NCI-H2171 (cell line): ENCODE measurements at places on chromosomes 6 and 20.

- DNase-seq: no peak
These were observed 18.0 kb downstream of the POLH start for GRCh38 chr6:43593938-43594337.

DNA sequence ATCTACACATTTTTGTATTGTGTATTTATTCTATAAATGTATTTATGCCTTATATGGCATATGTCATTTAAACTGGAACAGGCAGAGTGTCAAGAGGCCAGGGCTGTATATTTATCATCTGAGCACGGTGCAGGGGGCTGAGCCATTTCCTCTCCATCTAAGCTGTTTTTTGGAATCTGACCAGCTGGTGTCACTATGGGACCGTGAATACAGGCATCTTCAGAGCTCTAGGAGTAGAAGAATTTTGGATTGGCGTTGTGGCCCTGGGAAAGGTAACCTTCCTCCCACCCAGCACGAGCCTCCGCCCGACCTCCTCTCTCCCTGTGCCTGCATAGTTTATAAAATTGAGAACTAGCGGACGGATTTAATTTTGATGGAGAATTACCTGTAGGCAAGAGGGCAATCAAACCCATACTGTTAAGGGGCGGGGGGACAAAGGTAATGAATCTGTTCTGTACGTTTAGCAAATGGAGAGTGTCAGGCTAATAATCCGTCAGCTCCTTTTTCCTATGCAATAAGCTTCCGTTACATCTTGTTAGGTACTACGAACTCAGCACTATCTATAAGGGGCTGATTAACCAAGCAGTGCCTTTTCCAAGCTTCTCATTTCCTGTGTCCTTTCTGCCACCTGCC is 29.0 kb upstream of the EEF1E1 start:
- peak; percentile 13 for DNase-seq

DNA sequence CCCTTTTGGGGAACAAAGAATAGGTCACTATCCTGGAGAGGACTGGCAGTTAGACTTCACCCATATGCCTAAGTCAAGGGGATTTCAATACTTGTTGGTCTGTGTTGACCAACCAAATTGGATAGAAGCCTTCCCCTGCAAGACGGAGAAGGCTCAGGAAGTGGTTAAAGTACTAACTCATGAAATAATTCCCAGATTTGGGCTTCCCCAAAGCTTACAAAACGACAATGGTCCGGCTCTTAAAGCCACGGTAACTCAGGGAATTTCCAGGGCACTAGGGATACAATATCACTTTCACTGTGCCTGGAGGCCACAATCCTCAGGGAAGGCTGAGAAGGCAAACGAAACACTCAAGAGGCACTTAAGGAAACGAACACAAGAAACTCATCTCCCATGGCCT is 223.1 kb downstream of the GMPR start:
- no peak for DNase-seq

- DNase-seq: no peak
These were observed 271.4 kb downstream of the EYA4 start for GRCh38 chr6:133512410-133513016.

DNA sequence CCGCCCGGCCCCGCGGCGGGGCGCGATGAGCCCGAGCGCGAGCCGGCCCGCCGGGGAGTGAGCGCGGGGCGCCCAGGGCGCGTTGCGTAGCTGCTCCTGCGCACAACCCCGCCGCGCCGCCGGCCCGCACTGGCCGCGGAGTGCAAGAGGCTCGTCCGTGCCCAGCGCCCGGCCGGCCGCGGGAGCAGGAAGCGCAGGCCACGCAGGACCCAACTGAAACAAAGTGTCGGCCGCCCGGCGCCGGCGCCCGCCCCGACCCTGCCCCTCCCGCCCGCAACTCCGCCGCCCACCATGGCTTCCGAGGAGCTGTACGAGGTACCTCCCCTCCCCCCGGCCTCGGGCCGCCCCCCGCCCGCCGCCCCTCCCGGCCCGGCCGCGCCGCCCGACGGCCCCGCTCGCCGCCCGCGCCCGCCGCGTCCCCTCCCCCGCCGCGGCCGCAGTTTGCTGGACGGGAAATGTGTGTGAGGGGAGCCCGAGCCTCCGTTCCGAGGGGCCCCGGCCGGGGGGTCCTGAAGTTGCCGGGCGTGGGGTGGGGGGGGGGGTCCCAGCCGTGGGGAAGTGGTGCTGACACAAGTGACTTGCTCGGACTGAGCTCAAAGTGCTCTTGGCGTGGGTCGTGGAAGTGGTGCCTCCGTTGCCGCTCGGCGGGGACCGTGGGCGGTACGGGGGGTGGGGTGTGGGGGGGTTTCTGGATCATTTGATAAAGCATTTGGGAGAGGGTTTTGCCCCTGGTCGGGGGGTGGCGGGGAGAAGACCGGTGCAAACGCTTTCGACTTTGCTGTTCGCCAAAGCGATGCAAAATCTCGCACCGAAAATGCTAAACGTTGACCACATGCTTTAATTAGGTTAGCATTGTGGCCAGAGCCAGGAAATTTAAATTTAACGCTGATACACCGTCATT is 539 bp downstream of the CDYL start:
- DNase-seq: peak; percentile 34

DNA sequence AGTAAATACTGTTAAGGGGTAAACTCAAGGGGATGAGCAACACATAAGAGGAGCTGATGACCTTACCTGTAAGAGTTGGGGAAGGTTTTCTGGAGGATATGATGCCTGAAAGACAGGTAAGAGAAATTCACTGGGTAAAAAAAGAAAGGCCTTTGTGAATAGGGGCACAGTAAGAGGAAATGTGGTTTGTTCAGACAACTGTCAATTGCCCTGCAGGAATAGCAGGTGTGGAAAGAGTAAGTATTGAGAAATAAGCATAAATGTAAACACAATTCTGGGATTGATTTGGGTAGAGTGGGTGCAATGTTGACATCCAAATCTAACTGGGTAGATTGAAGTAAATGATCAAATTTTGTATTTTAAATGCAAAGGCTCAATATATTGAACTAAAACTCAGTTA is 670.0 kb downstream of the DHX35 start:
- no peak for DNase-seq

GRCh38 chr6:136990242-136990578 is 54.6 kb downstream of the IL20RA start:
- no peak for DNase-seq

DNA sequence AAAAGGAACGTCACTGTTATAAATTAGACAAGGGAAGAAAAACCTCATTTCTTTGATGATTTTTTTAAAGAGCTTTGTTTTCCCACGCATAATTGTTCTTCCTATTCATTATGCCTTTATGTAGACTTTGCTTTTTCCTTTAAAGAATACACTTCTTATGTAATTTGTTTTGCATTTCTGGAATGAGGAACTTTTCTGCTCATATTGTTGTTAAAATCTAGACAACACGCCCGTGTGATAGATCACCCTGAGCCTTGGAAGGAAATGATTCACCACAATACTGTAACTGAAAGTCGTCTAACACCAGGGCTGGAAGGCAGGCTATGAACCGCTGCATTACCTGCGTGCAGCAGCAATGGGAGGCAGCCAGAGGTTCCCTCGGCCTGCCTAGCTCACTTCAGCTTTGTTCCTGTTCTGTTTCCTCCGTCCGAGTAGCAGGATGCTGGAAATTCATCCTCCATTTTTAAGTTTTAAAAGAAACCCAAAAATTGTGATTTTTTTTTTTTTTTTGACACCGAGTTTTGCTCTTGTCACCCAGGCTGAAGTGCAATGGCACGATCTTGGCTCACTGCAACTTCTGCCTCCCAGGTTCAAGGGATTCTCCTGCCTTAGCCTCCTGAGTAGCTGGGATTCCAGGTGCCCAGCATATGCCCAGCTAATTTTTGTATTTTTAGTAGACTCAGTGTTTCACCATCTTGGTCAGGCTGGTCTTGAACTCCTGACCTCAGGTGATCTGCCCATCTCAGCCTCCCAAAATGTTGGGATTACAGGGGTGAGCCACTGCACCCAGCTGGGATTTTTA is 49.6 kb upstream of the ZNF217 start:
- DNase-seq: no peak

DNA sequence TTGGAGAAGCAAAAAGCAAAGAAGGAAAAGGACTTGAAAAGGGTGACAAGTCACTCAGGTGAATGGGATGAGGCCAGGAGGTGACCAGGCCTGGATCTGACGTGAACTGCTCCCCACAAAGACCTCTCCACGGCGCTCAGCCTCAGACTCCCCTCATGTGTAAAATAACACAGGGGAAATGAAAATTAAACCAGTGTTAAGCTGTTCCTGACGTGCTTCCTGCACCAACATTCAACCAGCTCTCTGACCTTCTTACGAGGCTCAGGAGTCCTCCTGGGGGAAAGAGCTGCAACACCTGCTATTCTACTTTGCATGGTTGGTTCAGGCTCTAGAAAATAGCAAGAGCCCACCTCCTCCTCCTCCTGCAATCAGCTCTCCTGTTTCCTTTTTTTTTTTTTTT is 256.7 kb downstream of the ATXN1 start:
- DNase-seq: no peak

DNA sequence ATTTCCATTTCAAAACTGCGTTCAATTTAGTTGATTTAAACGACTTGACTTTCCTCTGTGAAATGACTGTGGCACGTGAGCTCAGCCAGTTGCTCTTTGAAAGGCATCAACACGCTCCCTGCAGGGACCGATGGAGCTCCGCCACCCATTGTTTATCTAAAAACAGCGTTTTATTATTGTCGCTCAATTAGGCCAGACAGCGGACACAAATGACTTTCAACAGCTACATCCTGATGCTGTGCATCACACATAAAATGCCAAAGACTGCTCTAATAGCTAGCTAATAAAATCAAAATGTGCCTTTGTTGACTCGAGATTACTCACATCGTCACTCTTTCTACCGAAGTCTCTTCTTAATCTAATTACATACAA is 332.5 kb downstream of the CD83 start:
- DNase-seq: no peak

DNA sequence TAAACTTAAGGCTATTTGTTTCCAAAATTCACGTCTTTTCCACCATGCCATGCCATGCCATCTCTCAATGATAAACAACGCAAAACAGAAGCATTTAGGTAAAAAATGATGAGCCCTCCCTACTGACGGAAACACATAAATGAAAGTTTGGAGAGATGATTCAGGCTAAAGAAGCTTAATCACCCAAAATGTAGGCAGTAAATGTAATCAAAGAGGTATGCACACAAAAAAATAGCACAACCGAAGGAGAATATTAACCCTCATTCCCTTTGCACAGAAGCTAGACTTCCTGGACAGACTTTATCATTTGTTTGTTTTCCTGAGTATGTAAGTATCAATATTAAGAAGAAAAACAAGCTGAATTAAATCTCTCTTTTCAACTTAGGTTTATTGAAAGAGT is 28.8 kb downstream of the DCDC2 start:
- DNase-seq: no peak

GRCh38 chr6:40722553-40723258 is 135.5 kb upstream of the LRFN2 start:
- no peak for DNase-seq

GRCh38 chr6:130796313-130796905 is 30.8 kb upstream of the SMLR1 start:
- DNase-seq: no peak
